ENCODE measurements at places on chromosomes 7 and 10.

DNA sequence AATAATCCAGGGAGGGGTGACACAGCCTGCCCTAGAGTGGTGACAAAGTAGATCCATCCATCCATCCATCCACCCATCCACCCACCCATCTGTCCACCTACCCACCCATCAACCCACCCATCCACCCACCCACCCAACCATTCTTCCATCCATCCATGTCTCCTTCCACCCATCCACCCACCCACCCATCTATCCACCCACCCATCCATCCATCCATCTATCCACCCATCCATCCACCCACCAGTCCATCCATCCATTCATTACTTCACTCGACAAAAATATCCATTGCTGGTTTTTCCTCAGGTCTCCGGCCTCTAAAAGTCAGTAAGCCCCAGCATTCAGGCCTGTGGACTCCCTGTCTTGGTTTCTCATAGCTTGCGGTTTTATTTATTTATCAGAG, 12.5 kb upstream of the LIMK1 start:
- DNase-seq = no peak

- no peak for DNase-seq
Observed at GRCh38 chr10:69786791-69787190, 14.9 kb upstream of the COL13A1 start.

DNA sequence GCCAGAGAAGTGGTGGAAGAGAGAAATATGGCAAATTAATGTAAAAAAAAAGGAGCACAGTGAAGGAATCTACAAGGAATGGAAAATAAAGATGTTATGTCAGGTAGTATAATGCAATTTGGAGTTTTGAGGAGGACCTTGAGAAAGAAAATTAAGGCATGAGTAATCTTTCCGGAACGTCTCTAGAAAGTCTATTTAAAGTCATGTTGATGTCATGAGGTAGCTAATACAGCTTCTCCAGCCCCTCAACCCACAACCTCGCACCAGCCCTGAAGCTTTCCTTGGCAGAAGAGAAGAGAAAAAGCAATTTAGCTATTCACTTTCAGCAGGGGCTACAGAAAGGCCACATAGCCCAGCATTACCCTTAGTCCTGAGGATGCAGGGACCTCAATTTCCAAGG, 22.5 kb downstream of the TRDMT1 start:
- no peak for DNase-seq

- no peak for DNase-seq
Observed at GRCh38 chr10:21750424-21750823, 216.4 kb downstream of the MLLT10 start.

DNA sequence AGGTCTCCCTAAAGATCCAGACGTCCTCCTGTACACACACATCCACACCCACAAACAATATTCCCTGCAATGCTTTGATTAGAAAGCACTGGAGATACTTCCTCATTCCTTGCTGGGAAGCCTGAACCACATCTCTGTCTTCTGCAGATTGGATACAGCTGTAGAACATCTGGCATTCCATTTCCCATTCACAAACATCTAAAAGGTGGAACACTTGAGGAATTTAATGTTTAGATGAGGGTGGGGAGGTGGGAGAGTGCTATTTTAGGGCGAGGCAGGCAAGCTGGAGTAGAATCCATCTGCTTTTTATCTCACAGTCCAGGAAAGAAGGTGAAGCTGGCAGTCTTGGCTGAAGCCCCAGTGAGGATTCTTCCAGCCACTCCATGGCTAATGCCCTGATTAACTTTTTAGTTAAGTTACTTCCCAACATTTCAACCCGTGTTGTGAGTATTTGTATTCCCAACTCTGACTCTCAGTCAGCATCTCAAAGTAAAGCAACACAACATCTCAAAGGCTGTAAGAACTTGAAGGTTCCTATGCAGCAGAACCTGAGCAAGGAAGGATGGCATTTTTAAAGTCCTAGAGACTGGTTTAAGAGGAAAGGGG, 46.1 kb downstream of the CYTH3 start:
- DNase-seq = no peak

- DNase-seq = no peak
Observed at GRCh38 chr10:34213193-34213804, 601.8 kb downstream of the PARD3 start.

GRCh38 chr10:98673171-98673782, 226.5 kb upstream of the HPS1 start:
- DNase-seq = no peak

GRCh38 chr10:102420181-102420713, 389 bp upstream of the FBXL15 start:
- no peak for DNase-seq

GRCh38 chr10:82266438-82266837, 391.4 kb downstream of the NRG3 start:
- DNase-seq = peak; percentile 35

- DNase-seq = peak; percentile 63
Observed at GRCh38 chr7:85489498-85489897, 302.6 kb upstream of the SEMA3D start.

- no peak for DNase-seq
Observed at GRCh38 chr10:116255886-116256751, 16.9 kb downstream of the GFRA1 start.

- no peak for DNase-seq
Observed at GRCh38 chr10:94784256-94784655, 21.8 kb downstream of the CYP2C19 start.

DNA sequence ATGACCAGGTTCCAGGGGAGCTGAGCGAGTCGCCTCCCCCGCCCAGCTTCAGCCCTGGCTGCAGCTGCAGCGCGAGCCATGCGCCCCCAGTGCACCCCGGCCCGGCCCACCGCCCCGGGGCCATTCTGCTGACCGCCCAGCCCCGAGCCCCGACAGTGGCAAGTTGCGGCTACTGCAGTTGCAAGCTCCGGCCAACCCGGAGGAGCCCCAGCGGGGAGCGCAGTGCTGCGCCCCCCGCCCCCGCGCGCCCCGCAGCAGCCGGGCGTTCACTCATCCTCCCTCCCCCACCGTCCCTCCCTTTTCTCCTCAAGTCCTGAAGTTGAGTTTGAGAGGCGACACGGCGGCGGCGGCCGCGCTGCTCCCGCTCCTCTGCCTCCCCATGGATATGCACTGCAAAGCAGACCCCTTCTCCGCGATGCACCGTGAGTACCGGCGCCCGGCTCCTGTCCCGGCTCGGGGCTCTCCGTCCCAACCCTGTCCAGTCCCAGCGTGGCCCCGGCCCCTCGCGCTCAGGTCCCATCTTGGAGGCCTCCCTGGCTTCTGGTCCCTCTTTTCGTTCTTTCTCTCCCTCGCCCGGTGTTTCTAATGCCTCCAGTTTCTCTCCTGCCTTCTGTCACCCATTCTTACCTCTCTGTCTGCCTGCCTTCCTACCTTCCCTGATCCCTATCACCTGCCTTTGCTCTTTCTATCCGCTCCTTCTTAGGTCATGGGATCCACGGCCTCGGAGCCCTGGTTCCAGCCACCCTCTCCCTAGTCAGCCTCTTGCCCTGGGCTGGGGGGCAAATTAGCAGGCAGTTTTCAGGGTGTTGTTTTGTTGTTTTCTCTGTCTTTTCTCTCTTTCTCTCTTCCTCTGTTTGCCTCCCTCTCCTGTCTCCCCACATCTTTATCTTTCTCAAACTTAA, 751 bp downstream of the PAX2 start:
- no peak for DNase-seq

GRCh38 chr7:11127988-11128387, 154.3 kb downstream of the PHF14 start:
- DNase-seq = no peak

DNA sequence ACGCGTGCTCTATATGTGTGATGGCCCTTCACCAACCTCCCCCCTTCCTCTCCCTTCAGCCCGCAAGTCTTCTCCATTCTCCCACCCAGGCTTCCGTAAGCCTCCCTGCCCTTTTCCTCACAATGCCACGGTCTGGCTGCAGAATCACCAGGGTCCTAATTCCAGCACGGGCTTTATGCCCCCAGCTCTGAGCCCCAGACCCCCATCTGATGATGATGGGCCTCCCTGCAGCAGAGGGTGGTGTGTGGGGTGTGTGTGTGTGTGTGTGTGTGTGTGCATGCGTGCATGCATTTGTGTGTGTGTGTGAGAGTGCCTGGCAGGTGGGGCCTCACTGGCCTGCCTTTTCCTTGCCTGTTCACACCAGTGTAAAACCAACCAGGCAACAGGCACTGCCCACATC, 109.9 kb downstream of the OAT start:
- no peak for DNase-seq

DNA sequence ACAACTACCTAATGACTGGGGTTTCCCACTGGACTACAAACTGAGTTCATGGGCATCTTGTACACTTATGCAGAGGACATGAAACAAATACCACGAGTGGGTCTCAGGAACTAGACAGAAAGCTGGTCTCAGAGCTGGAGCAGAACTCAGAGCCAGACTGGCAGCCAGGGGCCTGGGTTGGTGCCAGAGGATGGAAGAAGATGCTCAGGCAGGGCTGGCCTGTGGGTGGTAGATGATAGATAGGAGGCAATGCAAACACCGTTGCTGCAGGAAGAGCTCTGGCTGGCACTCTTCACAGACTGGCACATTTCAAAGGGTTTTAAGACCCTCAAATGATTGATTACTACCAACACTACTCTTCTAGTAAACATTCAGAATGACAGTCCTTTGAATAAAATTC, 28.8 kb downstream of the ENO4 start:
- no peak for DNase-seq

DNA sequence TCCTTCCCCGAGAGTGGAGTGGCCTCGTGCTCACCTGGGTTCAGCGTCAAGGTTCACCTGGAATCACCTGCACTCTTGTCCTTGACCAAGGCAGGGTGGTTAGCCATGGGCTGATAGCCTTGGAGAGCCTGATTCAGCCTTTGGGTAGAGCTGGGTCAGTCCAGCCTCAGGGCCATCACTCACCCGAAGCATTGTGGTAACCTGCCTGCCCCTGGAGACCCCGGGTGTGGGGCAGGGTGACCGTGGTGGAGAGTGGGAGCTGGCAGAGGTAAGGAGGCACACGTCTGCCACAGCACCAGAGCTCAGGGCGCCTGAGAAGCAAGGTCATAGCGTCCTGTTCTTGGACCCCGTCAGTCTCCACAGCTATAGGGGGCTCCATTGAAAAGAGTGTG, 27.8 kb upstream of the WDFY4 start:
- DNase-seq = no peak

DNA sequence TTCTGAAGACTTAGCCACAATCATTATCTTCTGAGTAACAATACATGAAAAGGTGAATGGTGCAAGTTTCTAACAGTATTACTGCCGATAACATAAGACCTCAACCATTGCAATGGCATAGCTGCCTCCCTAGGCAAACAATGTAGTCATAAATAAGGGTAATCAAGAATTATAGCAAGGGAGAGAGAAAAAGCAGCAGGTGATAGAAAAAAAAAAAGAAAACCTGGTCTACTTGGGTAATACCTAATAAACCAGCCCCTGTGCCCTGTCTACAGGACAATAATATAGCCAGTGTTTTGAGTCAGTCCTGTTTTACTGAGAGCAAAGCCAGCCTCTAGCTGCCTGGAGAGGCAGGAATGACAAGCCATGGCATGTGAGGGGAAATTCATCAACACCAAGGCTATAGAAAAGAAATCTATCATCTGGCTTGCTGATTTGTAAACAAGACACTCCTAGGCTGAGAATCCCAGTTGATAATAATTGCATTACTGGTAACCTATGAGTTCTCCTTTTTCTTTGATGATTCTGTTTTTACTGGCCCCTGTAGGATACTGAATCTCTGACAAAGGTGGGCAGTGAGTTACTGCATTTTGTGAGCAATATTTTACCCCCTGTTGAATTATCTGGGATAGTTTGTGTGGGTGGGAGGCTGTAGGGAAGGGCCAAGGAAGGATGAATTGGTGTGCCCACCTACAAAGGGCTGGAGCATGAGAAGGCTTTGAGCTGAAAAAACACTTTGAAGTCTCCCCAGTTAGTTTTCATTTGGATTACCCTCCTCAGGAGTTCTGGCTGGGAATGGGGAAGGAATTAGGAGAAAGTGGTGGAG, 1.7 kb upstream of the WEE2 start:
- DNase-seq = no peak

- DNase-seq = peak; percentile 26
Observed at GRCh38 chr10:32190890-32191491, 134.8 kb upstream of the KIF5B start.

DNA sequence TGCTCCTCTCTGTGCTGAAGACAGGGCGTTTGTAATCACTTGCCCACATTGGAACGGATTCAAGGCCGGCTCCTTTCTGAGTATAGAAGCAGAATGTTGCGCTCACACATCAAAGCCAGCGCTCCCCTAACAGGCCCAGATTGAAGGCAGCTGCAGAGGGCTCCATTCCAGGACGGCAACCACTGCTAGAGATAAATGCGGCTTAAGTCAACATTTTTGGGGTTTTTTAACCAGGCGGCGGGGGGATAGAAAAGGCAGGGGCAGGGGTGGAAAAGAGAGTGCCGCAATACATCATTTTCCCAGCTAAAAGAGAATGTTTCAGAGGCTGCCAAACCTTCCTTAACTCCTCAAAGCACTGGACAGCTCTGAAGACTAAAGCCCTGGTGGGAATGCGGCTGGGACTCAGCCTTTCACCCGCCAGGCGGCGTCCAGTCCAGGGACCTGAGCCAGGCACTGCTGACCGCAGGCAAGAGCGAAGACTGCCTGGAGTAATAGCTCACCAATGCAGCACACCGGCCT, 189.6 kb downstream of the TNS3 start:
- no peak for DNase-seq

- no peak for DNase-seq
Observed at GRCh38 chr10:70481105-70481504, 2.5 kb downstream of the PALD1 start.

GRCh38 chr7:107967420-107967819, 35.5 kb downstream of the LAMB1 start:
- DNase-seq = no peak

DNA sequence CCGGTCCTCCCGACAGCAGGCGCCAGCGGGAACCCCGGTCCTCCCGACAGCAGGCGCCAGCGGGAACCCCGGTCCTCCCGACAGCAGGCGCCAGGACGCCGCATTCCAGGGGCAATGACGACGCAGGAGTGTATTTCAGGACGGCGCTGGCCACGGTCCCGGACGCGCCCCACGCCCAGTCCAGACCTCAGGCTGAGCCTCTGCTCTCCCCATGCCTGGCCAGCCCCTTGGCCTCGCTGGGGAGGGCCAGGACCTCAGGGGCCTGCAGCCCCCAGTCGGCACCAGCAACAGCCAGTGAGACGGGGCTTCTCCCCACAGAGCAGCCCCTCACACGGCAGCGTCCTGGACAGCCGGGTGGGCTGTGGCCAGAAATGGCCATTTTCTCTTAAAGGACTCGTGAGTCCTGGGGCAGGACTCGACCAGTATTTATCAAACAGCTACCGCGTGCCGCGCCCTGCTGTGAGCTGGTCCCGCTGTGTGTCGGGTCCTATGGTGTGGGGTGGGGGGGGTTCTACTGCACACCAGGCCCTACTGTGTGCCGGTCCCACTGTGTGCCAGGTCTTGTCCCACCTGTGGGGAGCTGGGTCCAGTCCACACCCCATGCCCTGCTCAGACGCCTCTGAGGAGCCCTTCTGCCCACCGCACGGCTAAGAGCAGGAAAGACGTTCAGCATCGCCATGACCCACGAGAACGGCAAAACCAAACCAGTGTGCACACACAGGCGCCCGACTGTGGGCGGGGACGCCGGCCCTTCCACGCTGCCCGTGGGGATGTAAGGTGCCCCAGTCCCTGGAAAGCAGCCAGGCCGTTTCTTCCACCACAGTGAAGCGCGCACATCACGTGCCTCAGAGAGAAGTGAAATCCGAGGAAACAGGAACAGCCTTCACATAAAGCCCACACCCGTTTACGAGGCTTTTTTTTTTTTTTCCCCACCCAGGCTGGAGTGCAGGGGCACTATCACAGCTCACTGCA, 33.3 kb downstream of the GET4 start:
- no peak for DNase-seq
